ENCODE measurements at places on chromosomes 16 and 17.
A peak's percentile ranks its signal among the peaks of the same experiment; 100 is the strongest.

GRCh38 chr17:7612294-7612640, 2.4 kb downstream of the FXR2 start:
- peaks cover 4% of the 10 kb centered on the region for H3K4me1 ChIP-seq
- H3K36me3 ChIP-seq, result peaks cover 29% of the 10 kb centered on the region
- H3K27me3 ChIP-seq, result no peaks in the 10 kb centered on the region

- no peaks in the 10 kb centered on the region for H3K36me3 ChIP-seq
- H3K27ac ChIP-seq, result no peak overlapping the region
- H3K4me3 ChIP-seq, result no peak overlapping the region
- no peak for DNase-seq
Observed at GRCh38 chr16:57624806-57625500, 3.5 kb upstream of the ADGRG1 start.

GRCh38 chr17:46742565-46743270, 75.8 kb downstream of the WNT3 start:
- H3K36me3 ChIP-seq, result no peaks in the 10 kb centered on the region
- no peaks in the 10 kb centered on the region for H3K27me3 ChIP-seq
- peaks cover 12% of the 10 kb centered on the region for H3K4me1 ChIP-seq
- no peak overlapping the region for H3K4me3 ChIP-seq
- DNase-seq, result peak; percentile 89

DNA sequence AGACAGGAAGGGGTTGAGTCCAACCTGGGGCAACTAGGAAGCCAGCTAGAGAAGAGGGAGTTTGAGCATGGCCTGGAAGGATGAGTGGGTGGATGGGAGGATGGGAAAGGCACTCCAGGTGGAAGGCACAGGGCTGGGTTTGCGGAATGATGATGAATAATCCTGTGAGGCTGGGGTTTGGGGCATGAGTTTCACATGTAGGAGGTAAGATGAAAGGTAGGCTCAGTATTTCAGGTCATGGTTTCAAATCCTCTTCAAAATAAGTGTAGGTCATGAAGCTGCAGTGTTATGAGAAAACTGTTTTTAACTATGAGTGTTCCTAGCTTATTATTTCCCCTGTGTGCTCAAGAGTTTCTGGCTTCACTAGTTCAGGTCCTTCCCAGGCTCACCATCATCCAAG, 130.3 kb downstream of the SKAP1 start:
- H3K4me1 ChIP-seq, result no peaks in the 10 kb centered on the region
- no peak overlapping the region for H3K4me3 ChIP-seq
- no peak overlapping the region for H3K27ac ChIP-seq
- no peaks in the 10 kb centered on the region for H3K36me3 ChIP-seq
- no peak for DNase-seq

DNA sequence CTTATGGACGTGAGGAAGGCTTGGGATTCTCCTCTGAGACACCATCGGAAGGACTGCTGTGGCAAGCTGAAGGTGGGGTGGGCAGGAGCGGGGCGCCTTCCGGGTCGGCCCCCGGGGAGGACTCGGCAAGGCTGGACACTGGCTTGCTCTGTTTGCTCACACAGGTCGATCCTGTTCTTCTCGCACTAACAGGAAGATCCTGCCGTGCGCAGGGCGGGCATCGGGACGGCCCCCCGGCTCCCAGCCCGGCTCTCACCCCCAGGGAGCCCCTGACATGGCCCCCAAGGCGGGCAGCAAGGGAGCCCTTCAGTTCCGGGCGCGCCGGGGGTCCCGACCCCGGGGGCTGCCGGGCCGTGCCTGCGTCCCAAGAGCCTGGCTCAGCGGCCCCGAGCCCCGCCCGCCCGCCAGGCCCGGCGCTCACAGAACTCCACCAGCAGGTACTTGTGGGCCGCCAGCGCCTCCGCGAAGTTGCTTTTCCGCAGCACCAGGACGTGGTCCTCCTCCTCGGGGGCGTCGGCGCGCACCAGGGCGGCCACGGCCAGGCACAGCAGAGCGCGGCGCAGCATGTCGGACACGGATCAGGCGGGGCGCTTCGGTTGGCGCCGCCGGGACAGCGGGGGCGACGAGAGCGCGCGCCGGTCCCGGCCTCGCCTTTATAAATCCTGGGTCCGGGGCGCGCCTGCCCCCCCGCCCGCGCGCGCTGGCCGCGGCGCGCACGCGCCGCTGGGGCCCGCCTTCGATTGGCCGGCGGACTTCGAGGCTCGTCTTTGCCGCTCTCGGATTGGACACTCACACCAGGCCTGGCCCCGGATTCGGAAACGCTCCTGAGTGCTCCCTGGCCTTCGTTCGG, at the start of gene P4HB:
P4HB (minus strand) TSS at position 630 of the 850 bp plus-strand sequence; CDS start at position 566, 64 bp downstream.
- peaks cover 53% of the 10 kb centered on the region for H3K36me3 ChIP-seq
- H3K27ac ChIP-seq, result peak within 1 kb of the TSS; percentile 83
- H3K27me3 ChIP-seq, result no peaks in the 10 kb centered on the region

GRCh38 chr16:57042157-57043111, 49.9 kb upstream of the CPNE2 start:
- H3K4me3 ChIP-seq, result no peak overlapping the region
- no peaks in the 10 kb centered on the region for H3K27me3 ChIP-seq
- no peak overlapping the region for H3K27ac ChIP-seq
- H3K4me1 ChIP-seq, result peaks cover 15% of the 10 kb centered on the region
- peaks cover 87% of the 10 kb centered on the region for H3K36me3 ChIP-seq

GRCh38 chr16:50365791-50366575, 2.8 kb downstream of the BRD7 start:
- H3K4me3 ChIP-seq, result no peak overlapping the region
- no peak for DNase-seq
- H3K4me1 ChIP-seq, result peaks cover 3% of the 10 kb centered on the region

DNA sequence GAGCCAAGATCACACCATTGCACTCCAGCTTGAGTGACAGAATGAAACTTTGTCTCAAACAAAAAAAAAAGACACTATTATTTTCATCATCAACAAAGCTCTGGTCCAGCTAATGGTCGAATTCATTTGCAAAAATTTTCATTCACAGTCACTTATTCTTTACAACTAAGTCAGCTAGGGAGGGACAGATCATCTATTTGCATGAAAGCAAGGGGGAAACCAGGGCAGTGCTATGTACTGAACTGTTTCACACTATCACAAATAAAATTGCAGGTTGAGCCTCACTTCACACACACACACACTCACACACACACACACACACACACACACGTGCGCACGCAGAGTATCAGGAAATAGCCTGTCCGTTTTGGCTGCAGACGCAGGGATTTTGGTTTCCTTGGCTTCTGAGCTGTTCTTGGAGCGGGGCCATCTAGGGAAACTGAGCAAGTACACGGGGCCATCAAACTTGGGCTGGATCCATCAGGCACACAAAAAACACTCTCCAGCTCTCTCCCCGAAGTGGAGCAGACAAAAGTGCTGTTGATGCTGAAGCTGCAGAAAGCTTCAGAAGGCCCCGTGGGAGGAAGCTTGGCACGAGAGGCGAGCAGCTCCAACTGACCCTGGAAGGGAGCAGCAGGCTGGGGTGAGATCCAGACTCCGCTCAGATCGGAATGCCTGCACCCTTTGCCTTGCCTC, 44.3 kb upstream of the HELZ start:
- H3K4me1 ChIP-seq, result peaks cover 3% of the 10 kb centered on the region
- DNase-seq, result no peak
- no peak overlapping the region for H3K27ac ChIP-seq
- no peak overlapping the region for H3K4me3 ChIP-seq

GRCh38 chr16:66899945-66900710, 18.6 kb downstream of the CDH16 start:
- no peak overlapping the region for H3K4me3 ChIP-seq
- no peaks in the 10 kb centered on the region for H3K36me3 ChIP-seq
- peaks cover 3% of the 10 kb centered on the region for H3K27me3 ChIP-seq
- H3K27ac ChIP-seq, result no peak overlapping the region

DNA sequence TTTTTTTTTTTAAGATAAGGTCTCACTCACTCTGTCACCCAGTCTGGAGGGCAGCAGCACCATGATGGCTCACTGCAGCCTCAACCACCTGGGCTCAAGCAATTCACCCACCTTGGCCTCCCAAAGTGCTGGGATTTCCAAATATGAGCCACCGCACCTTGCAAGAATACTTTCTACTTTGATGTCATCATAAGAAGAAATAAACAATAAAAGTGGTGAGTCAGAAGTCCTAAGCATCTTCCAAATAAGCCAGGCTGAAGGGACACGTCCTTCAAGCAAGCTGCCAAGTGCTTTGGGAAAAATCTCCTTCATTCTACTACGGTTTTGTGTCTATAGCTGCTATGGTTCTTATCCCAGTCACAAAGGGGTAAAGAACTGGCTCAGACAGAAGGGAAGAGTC, 20.3 kb downstream of the HASPIN start:
- peak; percentile 18 for DNase-seq
- H3K36me3 ChIP-seq, result no peaks in the 10 kb centered on the region
- H3K27ac ChIP-seq, result no peak overlapping the region
- H3K4me1 ChIP-seq, result no peaks in the 10 kb centered on the region
- H3K27me3 ChIP-seq, result peaks cover 49% of the 10 kb centered on the region

DNA sequence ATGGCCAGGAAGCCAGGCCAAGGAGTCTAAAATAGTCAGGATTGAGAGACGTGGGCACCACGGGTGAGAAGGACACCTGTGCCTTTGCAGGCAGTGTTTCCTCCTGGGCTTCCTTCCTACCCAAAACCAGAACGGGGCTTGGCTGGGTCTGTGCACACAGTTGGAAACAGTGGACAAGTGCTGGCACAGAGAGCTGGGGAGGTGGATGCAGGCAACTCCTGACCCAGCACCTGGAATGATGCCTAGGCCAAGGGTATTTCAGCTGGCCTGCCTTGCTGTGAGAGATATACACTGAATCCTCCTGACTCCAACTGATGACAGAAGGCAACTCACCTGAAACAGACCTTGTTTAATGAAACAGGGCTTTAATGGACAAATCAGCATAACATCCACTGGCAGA, 186.2 kb downstream of the SLC39A11 start:
- no peak for DNase-seq
- H3K36me3 ChIP-seq, result no peaks in the 10 kb centered on the region
- peaks cover 7% of the 10 kb centered on the region for H3K4me1 ChIP-seq
- no peaks in the 10 kb centered on the region for H3K27me3 ChIP-seq

DNA sequence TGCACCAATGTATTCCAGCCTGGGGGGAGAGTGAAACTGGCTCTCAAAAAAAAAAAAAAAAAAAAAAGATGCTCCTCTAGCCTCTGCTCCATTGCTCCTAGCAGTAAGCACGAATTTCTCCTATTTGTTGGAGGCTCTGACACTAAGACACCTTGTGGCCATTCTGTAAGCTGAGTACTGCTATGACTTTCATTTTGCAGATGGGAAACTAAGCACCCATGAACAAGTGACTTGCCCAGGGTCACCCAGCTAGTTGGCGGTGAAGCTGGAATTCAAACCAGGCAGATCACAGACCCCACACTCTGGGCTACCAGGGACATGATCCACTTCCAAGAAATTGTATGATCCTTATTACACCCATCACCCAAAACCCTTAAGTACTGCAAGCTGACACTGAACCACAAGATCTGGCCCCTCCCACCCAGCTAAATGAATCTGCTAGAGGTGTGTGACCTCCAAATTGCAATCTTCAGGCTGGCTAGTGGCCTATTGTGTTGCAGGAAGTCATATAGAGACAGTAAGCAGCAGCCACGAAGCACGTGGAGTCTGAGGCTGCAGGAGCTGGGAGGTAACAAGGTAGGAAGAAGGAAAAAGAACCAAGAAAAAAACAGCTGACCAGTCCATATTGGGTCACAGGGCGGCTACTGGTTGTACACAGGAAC, 209.4 kb downstream of the XYLT1 start:
- no peak for DNase-seq
- H3K4me3 ChIP-seq, result no peak overlapping the region
- H3K4me1 ChIP-seq, result no peaks in the 10 kb centered on the region
- no peak overlapping the region for H3K27ac ChIP-seq

- no peaks in the 10 kb centered on the region for H3K36me3 ChIP-seq
- no peak overlapping the region for H3K4me3 ChIP-seq
- no peak overlapping the region for H3K27ac ChIP-seq
- no peaks in the 10 kb centered on the region for H3K27me3 ChIP-seq
- no peak for DNase-seq
Observed at GRCh38 chr17:68346448-68346847, 55.2 kb downstream of the ARSG start.

- peaks cover 17% of the 10 kb centered on the region for H3K36me3 ChIP-seq
- no peak for DNase-seq
- no peak overlapping the region for H3K27ac ChIP-seq
- peaks cover 88% of the 10 kb centered on the region for H3K4me1 ChIP-seq
- H3K4me3 ChIP-seq, result no peak overlapping the region
- no peaks in the 10 kb centered on the region for H3K27me3 ChIP-seq
Observed at GRCh38 chr16:70701036-70701435, 15.2 kb upstream of the MTSS2 start.

DNA sequence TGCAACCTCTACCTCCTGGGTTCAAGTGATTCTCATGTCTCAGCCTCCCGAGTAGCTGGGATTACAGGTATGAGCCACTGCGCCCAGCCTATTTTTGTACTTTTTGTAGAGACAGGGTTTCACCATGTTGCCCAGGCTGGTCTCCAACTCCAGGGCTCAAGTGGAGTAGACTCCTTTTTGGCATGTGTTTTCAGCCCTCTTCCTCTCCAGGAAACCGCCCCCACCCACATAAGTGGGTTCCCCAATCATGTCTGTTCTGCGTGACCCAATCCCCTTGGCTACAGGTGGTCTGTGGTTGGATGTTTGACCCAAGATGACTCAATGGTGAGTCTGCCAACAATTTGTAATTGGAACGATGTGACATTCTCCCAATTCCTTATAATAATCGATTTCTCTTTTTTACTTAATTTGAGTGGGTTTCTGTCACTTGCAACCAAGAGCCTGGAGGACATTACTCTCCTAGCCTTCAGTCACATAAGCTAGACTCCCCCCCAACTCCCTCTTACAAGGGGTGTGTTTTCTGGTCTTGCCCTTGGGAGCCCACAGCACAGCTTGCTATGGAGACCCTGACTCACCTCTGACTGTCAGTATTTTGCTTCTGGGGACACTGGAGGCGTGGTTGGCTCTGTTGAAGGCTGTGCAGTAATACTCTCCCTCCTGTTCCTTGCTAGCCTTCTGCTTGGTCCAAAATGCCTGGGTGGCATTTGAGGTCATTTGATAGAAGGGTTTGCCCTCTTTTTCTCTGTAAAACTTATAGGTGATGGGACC, 34.9 kb downstream of the PECAM1 start:
- peaks cover 8% of the 10 kb centered on the region for H3K36me3 ChIP-seq
- DNase-seq, result no peak
- H3K4me1 ChIP-seq, result peaks cover 12% of the 10 kb centered on the region
- H3K27ac ChIP-seq, result no peak overlapping the region

DNA sequence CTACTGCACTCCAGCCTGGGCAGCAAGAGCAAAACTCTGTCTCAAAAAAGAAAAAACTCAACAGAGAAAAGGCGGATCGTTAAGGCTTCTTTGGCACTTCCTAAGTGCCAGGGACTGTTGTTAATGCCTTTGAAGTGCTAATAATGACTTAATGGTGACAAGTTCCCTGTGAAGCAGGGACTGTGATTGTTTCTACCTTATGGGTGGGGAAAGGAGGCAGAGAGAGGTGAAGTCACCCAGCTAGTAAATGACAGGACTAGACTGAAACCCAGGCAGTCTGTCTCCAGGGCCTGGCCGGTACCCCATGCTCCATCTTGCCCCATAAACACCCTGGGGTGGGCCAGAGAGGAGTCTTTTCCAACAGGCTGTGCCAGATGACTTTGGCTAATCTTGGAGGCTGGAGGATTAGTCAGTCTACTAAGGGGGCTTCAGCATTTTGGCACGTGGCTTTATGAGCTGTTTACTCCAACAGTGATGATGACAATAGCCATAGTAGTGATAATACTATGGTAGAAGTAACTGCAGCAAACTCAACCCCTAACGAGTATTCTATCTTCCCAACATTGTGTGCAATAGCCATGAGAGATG, 26.9 kb downstream of the ABCC1 start:
- H3K36me3 ChIP-seq, result peaks cover 12% of the 10 kb centered on the region
- no peaks in the 10 kb centered on the region for H3K27me3 ChIP-seq
- H3K4me1 ChIP-seq, result peaks cover 2% of the 10 kb centered on the region

- H3K4me3 ChIP-seq, result no peak overlapping the region
- H3K4me1 ChIP-seq, result peaks cover 16% of the 10 kb centered on the region
- DNase-seq, result peak; percentile 6
- no peaks in the 10 kb centered on the region for H3K36me3 ChIP-seq
- H3K27ac ChIP-seq, result no peak overlapping the region
- peaks cover 92% of the 10 kb centered on the region for H3K27me3 ChIP-seq
Observed at GRCh38 chr17:38578229-38579082, 27.3 kb downstream of the SRCIN1 start.

All from mesenchymal stem cell (in vitro differentiated cells and primary cell).